ENCODE measurements at places on chromosomes 3 and 15.

DNA sequence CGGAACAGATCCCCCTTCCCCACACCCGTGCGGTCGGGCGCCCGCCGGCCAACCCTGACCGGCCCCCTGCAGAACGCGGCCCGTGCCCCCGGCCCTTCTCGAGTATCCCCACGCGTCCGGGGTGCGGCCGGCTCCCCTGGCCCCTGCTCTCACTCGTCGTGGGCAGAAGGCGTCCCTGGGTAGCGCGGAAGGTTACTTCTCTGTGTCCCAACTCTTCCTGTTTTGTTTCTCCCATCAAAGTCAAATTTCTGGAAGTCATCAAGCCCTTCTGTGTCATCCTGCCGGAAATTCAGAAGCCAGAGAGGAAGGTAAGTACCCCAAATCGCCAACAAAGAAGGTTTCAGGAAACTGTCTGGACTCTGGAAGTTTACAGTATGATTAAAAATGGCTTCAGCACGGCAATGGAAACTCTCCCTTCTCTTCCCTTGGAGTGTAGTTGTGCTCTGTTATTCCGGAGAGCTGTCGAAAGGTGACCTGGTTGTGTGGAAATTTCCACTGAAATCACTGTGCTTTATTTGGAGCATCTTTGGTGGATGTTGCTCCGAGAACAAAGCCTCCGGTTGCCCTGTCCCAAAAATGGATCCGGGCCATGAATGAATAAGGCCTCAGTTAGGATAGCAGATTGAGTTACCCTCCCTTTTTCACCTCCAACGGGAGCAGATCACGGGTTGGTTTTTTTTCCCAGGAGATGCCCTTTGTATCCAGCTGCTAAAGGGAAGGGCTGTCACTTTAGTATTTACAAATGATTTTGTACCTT, 536 bp downstream of the SEC61A1 start:
- no peak for DNase-seq

- DNase-seq: no peak
These were observed 54.4 kb downstream of the C3orf80 start for GRCh38 chr3:160279657-160280056.

DNA sequence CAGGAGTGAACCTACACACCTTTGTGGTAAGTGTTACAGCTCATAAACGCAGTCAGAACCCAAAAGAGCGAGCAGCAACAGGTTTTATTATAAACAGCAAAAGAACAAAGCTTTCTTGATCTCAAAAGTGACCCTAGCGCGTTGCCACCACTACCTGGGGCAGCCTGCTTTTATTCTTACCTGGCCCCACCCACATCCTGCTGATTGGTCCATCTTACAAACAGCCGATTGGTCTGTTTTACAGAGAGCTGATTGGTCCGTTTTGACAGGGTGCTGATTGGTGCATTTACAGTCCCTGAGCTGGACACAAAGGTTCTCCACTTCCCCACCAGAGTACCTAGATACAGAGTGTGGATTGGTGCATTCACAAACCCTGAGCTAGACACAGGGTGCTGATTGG, 143.1 kb downstream of the ARRDC4 start:
- DNase-seq: no peak

- no peak for DNase-seq
These were observed 27.3 kb upstream of the DMXL2 start for GRCh38 chr15:51649659-51650521.

- no peak for DNase-seq
These were observed 441.3 kb downstream of the MAGI1 start for GRCh38 chr3:65597226-65597951.

DNA sequence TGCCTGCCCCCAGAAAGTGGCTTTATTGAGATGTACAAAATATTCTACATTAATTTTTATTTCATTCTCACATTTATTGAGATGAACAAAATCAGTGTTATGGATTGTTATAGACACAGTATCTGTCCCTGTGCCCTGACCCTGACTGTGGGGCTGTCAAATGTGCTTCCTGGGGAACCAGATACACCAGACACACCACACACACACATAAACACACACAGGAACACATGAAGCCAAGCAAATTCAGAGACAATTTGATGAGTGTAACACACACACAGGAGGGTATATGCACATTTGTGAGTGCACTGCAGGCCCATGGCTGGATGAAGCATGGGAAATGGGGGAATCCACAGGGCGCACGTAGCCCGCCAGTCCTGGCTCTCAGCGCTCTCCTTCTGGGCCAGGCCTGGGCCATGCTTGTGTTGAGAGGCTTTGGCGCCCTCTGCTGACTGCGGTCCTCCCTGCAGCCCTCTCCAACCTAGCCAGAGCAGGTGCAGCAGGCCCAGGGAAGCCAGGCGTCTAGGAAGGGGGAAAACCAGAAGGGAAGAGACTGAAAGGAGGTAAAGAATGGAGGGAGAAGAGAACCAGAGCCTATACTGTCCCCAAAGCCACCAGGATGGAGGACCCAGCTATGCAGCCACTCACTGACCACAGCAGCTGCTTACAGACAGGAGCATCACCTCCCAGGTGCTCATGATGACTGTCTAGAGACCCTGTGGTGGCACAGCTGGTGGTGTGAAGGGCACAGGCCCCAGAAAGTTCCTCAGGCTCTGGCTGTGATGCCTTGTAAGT, 18.0 kb upstream of the LOXL1 start:
- peak; percentile 86 for DNase-seq

- no peak for DNase-seq
These were observed 427.1 kb upstream of the C2CD4B start for GRCh38 chr15:62591842-62592838.

DNA sequence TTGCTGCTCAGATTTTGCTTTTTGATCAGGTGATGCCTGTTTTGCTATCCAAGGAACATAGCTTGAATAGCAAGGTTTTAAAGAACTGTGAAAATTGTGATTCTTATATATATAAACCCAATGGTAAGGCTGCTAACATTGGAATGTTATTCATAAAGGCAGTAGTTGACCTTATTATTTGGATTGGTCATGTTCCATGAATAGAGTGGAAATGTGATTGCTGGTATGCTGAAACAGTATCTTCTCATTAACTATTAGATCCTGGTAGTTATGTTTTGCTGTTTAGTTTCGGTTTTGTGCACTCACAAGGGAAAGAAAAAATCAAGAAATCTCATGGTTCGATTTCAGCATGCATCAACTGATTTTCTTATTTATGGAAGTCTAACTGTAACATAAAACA, 78.7 kb upstream of the NPHP3 start:
- no peak for DNase-seq

GRCh38 chr15:81235276-81236123, 38.8 kb downstream of the IL16 start:
- no peak for DNase-seq

- no peak for DNase-seq
These were observed 220.3 kb downstream of the THSD4 start for GRCh38 chr15:71335591-71335990.

DNA sequence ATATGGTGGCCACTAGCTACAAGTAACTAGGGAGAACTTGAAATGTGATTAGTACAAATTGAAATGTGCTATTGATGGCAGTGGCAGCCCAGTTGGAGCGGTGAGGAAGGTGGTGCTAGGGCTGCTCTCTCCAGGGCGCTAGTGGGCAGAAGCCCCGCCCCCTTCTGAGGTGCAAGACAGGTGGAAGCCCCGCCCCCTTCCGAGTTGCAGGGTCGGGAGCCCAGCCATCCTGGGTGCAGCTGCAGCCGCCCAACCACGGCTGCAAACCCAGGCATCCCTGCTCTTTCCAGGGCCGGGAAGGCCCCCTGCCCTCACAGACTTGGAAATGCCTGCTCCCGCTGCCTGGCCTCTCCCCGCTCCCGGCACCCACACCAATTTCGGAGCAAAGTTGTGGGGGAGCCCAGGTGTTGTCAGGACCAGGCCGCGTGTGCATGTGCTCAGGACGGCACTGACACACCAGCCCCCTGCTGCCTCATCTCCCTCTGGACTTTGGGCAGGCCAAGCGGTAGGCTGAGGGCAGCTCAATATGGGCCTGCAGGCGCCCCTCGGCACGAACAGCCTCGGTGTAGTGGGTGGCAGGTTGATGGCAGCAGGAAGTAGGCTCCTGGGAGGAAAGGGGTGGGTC, 10.0 kb downstream of the ATR start:
- no peak for DNase-seq

GRCh38 chr3:42569593-42570142, 12.1 kb downstream of the SEC22C start:
- no peak for DNase-seq

DNA sequence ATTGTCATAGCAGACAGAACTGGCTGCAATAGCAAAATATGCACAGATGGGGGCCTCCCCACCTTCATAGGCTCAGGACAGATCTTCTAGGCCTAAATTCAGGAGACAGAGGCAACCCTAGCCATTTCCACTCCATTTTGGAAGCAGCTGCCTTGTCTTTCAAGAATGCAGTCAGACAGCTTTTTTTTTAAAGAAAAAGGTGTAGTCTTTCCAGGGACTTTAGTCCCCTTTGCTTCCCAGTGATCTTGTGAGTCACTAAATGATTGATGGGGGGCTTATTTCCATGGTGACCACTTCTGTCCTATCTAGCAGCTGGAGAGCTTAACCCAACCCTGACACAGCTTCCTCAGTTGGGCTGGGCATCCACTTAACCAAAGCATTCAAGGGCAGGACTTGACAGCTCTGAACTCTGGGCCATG, 165.9 kb downstream of the TPRG1 start:
- no peak for DNase-seq

DNA sequence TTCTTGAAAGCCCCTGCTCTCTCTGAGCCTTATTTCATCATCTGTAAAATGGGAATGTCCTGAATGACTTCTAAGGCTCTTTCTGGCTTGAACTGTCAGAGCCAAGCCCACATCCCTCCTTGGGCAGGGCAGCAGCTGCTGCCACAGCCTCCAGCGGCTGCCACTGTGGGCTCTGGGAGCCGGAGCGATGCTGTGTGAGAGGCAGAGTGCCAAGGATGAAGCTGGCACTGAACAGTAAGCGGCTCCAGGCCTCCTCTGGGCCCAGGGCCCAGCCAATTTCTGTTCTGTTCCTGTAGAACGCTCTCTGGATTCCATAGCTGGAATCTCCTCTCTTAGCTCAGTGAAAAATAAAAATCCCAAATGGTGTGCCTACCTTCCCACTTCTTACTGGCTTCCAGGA, 4.4 kb downstream of the CPLX3 start:
- peak; percentile 48 for DNase-seq

DNA sequence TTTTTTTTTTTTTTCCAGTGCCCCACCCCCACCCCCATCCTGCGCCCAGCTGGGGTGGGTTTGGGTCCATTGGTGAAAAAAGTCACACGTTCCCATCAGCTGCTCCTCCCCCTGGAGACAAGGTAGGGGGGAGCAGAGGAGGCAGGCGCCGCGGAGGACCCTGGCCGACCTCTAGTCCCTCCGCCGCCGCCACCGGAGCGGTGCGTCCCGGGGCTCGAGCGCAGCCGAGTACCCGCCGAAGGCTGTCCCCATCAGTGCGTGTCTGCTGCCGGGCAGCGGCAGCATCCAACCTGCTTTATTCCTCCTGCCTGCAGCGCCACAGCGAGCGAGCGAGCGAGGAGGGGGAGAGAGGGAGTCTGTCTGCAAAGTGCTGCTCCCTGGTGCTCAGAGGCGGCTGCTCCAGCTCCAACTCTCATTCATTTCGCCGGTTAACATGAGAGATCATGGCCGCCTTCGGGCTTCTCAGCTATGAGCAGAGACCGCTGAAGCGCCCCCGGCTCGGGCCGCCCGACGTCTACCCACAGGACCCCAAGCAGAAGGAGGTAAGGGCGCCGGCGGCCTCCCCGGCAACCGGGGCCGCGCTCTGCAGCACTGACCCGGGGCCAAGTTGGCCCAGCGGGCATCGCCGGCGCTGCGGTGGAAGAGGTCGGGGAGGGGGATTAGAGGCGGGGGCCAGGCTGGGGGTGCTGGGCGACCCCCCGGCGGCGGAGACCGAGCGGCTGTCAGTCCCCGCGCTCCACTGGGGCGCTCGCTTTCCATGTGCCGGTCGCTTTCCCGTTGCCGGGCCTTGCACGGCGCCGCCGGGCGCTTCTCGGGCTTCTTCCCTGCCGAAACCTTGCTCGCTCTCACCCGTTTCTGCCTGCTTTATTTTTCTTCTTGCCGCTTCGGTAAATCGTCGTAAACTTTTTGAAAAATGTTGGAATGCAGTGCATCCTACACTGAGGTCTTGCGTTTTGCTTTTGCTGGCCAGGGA, 1.3 kb downstream of the MED12L start:
- DNase-seq: peak; percentile 65

DNA sequence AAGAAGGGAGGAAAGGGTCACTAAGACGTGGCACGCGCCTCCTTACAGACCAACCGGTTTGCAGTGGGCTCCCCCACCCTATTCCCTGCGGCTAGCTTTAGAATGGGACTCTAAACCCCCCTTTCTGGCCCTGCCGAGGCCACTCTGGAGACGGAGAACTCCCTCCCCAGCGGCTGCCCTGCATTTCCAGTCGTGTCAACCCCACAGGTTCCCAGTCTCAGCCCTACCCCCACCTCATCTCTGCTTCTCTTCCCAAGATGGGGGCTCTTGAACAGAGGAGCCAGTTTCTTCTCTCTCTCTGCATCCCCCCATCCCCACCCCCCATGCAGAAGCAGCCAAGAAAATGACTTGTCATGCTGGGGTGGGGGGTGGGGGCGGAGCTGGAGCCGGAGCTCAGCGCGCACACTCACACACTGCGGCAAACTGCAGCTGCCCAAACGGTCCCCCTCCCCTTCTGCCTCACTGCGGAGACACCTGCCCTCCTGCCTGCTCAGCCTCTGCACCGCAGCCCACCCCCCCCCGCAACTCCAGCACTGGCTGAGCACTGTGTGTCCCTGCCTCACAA, 871 bp downstream of the MAP1A start:
- no peak for DNase-seq

- DNase-seq: no peak
These were observed 7.0 kb upstream of the BMF start for GRCh38 chr15:40115670-40116093.

DNA sequence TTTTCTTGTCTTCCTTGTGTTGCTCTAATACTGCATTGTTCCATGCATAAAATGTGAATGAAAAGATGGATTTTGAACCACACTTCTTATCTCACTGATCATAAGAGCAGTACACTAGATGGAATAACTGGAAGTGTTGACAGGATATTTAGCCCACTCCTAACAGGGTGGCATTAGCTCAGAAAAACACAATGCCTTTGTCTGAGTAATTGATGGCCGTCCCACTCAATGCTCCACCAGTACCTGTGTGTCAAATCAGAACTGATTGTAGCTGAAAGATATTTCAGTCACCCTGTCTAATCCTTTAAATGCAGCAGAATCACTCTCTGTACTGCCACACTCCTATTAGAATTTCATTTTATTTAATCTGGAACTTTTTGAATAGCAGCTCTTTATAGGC, 526.5 kb downstream of the UNC13C start:
- DNase-seq: no peak

DNA sequence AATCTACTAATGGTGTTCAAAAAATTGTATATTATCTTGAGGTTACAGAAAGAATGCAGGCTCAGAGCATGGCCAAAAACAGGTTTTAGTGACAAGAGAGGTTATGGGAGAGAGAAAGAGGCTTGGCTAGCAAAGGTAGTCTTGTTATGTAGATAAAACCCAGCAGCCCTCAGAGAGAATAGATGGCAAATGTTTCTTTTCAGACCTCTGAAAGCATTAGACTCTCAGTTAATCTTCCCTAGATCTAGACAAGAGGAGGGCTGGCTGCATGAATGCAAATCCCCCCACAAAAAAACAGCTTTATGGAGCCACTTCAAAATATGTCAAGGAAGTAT, 62.2 kb downstream of the OSTN start:
- no peak for DNase-seq

GRCh38 chr3:12405432-12406272, 78.6 kb upstream of the TSEN2 start:
- peak; percentile 75 for DNase-seq

Data from left ventricle myocardium inferior (tissue), 1 donor.